ENCODE measurements at places on chromosomes 12 and 14. TPM values are rescaled to one million over a fixed set of nuclear protein-coding genes. Genes with fewer than 3 reads are reported as not detected.

Gene NEMP1
- total RNA-seq: 18.7 TPM

Gene E2F7
- total RNA-seq: 20.5 TPM

Gene SSPN
- total RNA-seq: 1.6 TPM

Gene IRAK3
- 1.9 TPM for total RNA-seq

Gene LUM
- 0.29 TPM for total RNA-seq

Gene SLC6A15
- total RNA-seq: 1.4 TPM

Gene CACNA1C
- total RNA-seq: not detected

Gene GALNT8
- 1.5 TPM for total RNA-seq

Gene KCNJ8
- 0.06 TPM for total RNA-seq

Gene GZMB
- not detected for total RNA-seq

Gene SPTLC2
- total RNA-seq: 34.9 TPM

Gene FLRT2
- 0.07 TPM for total RNA-seq

Gene POTEM
- total RNA-seq: not detected

Gene TAS2R19
- not detected for total RNA-seq

Gene KLRB1
- total RNA-seq: not detected

- no peak for DNase-seq
Measured at GRCh38 chr14:88695870-88696269, 96.9 kb downstream of the EML5 start.

DNA sequence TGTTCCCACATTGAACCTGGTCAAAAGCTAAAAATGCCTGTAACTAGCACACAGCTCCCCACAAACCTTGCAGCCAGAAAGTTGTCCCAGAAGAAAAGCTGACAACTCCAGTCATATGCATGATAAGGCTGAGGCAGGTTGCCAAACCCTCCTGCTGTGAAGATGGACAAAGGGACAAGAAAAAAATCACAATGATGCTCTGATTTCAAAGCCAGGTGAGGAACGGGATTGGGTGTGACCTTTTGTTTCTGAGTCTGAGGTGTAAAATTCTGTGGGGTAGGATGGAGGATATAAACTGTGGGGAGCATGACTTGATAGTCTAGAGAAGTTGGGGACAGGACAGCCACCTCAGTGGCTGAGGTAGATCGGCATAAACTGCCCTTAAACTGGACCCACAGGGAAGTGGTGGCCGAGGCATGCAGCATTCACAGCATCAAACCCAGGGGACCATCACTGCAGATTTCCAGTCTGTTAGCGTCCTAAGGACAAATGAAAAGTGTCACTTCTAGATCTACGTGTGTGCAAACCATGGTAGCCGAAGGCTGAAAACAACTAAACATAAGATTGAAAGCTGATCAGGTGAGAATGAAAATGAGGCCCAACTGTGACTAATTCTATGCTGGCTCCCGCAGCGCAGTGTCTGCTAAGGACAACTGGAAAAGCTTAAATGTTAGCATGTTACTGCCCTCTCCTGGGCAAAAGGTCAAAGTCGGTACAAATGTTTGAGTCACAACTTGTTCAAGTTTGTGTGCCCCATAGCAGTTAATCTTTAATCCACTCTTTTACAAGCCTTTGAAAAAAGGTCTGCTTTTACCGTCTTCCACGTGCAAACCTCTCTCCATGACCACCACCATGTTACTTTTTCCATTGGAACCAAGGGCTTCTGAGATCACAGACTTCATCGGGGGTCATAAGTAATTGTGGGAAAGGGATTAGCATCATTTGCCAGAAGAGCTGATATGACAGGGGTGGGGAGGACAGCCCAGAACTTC is 39.8 kb downstream of the GRIN2B start:
- peak; percentile 96 for DNase-seq

DNA sequence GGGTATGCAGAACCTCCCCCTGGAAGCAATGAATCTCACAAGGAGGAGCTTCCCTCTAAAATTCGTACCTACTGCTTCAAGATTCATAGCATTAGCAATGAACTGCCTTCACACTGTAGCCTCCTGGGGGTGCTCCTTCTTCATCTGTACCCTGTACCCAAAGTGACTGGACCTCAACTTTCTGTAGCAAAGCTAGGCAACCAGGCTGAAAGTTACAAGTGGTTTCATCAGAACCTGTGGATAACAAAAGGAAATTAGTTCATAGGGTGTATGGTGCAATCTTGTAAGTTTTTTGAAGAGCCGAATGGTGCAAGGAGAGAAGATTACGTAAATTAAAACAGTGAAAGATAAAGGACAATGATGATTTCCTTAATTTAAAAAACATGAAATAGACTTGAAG is 1541.7 kb upstream of the FLRT2 start:
- no peak for DNase-seq

DNA sequence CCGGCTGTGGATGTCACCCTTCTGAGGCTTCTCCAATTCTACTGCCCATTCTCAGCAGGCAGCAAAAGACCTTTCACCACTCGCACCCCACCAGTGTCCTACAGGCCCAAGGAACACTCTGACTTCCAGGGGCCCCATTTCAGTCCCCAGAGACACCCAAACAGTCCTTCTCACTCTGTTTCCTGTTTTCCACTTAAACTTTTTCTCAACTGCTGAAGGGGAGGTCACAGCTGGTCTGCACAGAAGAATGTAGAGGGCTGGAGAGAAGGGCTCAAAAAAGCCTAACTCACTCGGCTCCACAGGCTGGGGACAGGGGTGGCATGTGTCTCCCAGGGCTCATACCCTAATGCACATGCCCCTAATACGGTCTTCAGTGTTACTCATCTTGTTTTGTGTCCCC is 4.2 kb upstream of the DTX1 start:
- no peak for DNase-seq

GRCh38 chr12:122366685-122367475 is 55.6 kb downstream of the CLIP1 start:
- DNase-seq: peak; percentile 94

GRCh38 chr14:104093366-104094055 is 8.0 kb downstream of the ASPG start:
- DNase-seq: no peak

DNA sequence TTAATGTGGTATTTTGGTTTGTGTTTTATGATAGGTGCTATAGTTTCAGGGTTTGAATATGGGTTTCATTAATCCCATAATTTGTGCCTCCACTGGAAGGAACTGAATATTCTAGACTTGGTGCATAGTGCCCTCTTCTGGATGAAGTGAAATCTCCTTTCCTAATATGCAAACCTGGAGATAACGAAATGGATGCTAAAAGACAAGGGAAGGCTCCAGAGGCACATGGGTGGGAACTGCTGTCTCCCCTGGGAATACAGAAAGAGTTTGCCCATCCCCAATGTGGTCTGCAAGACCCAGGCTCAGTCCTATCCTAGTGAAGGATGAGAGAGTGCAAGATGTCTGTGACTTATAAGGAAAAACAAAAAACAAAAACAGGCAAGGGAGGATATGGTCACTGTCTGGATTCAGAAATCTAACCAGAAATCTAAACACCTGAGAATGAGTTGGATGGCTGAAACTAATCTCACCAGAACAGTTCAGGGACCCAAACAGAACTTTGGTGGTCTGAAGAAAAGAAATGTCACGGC is 142.3 kb upstream of the TMPO start:
- DNase-seq: no peak

DNA sequence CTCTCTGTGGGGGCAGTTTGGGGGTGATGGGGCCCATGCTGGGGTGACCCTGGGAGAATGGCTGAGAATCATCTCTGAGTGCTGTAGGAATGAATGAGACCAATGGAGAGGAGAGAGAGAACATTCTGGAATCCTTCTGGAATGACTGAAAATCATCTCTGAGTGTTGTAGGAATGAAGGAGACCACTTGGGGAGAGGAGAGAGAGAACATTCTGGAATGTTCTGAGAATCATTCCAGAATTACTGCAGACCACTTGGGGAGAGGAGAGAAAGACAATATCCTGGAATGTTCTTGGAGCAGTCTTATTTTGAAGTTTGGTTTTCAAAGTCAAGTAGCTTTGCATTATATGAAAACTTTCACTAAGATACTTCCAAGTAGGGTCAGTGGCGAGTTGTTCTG is 64.3 kb downstream of the ZNF664 start:
- no peak for DNase-seq

- no peak for DNase-seq
Measured at GRCh38 chr12:19761463-19761862, 322.2 kb downstream of the AEBP2 start.

DNA sequence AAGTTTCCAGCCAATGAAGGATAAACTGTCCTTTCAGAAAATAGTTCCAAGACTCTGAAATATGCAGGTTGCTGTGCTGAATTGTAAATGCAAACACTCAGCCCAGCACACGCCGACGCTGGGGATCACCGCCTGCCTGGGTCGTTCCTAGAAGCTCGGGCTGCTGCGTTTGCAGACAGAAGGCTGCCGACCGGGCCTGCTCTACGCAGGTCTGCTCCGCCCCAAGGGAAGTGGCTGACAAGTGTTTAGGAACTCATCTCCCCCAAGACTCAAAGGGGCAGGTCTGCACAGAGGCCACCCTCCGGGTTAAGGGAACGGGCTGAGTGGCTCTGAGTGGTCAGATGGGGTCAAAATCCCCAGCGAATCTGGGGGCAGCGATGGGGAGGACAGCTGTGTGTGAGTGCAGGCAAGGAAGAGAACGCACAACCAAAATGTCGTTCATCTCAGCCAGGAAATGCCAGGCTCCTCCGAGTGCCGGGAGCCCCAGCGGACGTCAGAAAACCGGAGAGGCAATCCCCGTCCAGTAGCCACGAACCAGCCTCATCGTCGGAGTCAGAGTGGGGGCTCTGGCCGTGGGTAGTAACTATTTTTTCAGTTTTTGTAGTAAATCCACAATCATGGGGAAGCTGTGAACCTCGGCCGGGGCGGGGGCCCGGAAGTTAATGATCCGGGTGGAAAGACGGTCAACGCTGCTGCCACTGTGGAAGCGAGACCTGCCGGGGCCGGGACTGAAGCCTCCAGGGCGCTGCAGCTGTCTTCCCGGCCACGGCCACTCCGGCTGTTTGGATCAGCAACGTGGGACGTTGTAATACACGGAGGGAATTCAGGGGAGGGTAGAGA is 6.0 kb downstream of the GALNT9 start:
- no peak for DNase-seq

DNA sequence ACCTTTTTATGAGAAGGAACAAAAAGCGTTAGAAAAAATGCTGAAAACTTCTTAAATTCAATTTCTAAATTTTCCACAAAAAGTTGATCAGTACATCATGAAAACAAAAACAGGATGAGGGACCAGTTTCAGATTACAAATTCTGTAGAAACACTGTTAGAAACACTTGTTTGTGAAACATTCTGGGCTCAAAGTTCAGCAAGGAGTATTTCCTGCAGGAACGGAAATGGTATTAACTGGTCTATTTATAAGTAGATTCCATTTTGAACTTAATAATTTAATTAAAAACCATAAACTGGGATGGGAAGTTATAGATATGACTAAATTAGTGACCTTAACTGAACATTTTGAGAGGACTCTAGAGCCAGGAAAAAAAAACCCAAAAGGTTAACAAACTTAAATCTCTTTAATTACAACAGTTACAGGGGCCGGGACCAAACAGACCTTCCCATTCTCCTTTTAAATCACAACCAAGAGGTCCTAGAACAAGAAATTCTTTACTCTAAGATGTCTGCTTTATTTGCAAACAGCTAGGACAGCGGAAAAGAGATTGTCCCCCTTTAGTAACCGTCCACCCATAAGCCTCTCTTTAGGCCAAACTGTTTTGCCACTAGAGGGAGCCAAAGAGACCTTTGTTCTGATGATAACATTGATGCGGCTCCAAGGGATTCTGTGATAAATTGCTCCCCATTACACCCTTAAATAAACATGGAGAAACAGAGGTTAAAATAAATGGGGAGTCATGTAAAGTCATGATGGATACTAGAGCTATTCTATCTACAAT is 69.0 kb upstream of the RERGL start:
- DNase-seq: no peak

GRCh38 chr12:98998697-98999299 is 353.7 kb downstream of the APAF1 start:
- no peak for DNase-seq

- DNase-seq: no peak
Measured at GRCh38 chr12:58247633-58248032, 306.3 kb downstream of the ATP23 start.

GRCh38 chr12:89800435-89800834 is 91.8 kb upstream of the ATP2B1 start:
- no peak for DNase-seq

- no peak for DNase-seq
Measured at GRCh38 chr14:35929186-35929585, 103.0 kb downstream of the BRMS1L start.

DNA sequence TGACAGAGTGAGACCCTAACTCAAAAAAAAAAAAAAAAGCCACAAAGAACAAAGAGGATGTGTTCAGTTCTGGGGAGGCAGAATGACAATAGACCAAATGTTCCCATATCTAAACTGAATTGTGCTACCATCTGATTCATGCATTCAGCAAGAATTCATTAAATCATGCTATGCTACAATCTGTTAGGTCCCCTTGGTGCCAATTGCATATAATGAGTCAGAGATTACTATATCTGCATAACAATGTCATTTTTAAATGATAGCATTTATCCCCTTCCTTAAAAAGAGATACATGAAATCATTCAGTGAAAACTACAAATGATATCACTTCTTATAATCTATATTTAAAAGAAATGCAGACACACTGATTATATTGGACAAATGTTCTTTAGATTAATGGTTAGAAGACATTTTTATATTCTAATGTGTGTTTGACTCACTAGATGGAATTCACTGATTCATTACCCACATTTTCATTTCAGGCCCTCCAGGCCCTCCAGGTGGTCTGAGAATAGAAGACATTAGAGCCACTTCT is 207.6 kb upstream of the PDZRN4 start:
- no peak for DNase-seq

GRCh38 chr12:67853204-67853603 is 136.0 kb upstream of the IFNG-AS1 start:
- no peak for DNase-seq

- DNase-seq: no peak
Measured at GRCh38 chr14:33369972-33370371, 431.3 kb downstream of the NPAS3 start.

DNA sequence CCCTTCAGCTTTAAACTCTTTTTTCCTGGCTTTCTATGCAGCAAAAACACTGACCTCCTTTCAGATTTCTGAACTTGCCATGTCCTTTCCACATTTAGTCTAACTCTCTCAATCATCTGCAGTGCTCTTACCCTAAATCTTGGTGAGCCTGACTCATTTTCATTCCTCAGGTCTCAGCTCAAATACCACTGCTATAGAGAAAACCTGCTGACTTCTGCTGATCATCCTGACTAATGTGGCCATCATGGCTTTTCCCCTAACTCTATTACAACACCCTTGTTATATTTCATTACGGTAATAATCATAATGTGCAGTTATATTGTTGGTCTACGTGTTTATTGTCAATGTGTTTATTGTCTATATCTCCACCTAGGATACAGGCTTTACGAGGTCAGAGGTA is 207.3 kb upstream of the OR4E1 start:
- no peak for DNase-seq

DNA sequence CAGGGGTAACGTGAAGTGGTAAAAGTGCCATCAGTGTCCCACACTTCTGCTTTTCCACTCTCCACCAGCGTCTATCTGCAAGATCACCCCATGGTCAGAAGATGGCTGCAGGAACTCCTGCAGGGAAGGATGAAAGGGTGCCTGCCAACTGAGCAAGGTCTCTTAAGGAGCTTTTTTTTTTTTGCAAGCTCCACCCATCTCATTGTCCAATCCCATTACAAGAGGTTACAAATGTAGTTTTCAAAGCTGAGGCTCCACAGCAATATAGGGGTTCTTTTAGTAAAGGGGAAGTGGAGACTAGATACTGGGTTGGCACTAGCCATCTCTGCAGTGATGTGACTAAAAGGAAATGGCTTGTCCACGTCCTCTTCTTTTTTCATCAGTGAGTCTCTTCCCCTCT is 5.9 kb upstream of the BHLHE41 start:
- no peak for DNase-seq

GRCh38 chr12:110744151-110744571 is 1.5 kb upstream of the PPP1CC start:
- no peak for DNase-seq

Data from epithelial cell of proximal tubule (primary cell).